Eye (tissue), 1 donor: ENCODE measurements at places on chromosomes 1 and 21.

- peak; percentile 86 for DNase-seq
Observed at GRCh38 chr1:204151552-204152309, at the start of gene ETNK2. Gene ETNK2 (minus strand): TSS chr1:204152044. CDS start chr1:204151852, 192 bp downstream.

GRCh38 chr1:154626456-154627256 lies 18.7 kb upstream of the ADAR start:
- DNase-seq, result no peak

DNA sequence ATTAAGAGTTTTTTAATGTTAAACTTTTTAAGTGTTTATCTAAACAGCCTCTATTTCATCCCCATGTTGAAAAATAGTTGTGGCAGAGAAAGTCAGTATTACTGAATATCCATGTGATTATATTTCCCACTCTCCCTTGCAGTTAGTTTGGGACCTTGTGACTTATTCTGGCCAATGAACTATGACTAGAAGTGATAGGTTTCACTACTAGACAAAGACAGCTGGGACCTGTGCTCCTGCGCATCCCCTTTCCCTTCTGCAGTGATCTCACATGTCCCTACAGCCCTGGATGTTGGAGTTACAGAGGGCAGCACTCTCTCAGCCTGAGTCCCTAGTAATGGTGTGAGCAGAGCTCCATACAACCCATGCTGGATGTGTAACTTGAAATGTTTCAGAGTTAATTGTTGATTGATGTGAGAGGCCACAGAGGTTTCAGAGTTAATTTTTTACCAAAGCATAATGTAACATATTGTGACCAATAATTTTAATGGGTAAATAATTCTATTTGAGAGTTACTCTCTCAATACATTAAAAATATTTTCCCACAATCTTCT lies 18.7 kb upstream of the SAMD13 start:
- no peak for DNase-seq

DNA sequence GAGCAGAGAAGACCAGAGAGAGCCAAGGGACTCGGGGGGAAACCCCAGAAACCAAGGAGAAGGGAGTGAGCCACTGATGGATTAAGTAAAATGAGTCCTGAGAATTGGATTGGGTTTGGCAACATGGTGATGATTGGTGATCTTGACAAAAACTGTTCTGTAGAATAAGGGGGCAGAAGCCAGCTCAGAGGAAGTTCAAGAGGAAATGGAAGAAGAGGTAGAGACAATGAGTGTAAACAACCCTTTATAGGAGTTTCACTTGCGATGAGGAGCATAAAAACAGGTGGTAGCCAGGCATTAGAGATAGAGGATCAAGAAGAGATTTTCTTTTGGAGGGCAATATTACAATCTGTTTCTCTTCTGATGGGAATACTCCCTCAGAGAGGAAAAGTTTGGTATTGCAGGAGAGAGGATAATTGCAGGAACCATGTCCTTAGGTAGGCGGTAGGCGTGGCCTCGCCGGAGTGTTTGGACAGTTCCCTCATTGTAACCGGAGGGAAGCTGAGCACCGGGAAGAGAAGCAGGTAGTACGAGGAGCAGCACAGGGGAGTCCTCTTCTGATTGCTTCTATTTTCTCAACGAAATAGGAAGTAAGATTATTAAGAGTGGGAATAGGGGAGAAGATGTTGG lies 68.4 kb upstream of the TENT5C start:
- DNase-seq, result no peak

- DNase-seq, result no peak
Observed at GRCh38 chr1:39488012-39488545, 3.4 kb upstream of the BMP8A start.

DNA sequence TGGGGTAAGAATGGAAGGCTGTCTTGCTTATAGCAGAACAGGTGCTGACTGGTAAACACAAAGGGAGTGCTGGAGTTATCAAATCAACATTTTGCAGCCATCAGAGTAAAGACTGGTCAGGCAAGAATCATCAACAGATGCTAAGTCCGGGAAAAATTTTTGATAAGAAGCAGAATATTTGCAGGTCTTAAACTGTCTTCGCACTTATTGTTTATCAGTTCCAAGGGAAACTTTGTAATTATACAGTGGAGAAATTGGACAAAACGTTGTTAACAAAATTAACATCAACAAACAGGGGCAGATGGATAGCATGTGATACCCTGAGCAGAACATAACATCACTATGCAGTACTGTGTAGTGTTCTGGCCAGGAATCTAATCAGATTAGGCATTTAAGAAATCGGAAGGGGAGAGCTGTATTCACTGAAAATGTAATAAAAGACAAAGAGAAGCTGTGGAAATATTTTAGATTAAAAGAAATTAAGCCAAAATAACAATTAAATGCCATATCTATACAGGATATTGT lies 127.1 kb downstream of the DAB1 start:
- DNase-seq, result no peak

- no peak for DNase-seq
Observed at GRCh38 chr1:235408503-235408960, 41.3 kb downstream of the TBCE start.

GRCh38 chr1:153763365-153764225 lies 11.6 kb upstream of the SLC27A3 start:
- DNase-seq, result no peak

DNA sequence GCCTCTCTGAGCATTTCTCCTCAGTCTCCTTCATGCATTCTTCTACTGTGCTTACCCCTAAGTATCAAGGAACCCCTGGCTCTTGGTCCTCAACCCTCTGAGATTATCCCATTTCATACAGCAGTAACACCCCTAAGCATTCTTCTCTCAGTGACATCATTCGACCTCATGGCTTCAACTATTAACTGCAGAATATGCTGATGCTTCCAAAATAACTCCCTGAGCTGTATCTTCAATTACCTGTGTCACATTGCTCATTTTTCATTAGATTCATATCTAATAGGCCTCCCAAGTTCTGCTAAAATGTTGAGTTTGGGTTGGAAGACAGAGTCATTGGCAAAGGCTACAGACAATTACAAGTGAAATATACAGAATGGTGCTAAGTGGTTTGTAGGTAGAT lies 7.5 kb downstream of the CAPN8 start:
- no peak for DNase-seq

GRCh38 chr1:213921712-213922111 lies 66.1 kb upstream of the PROX1 start:
- no peak for DNase-seq

GRCh38 chr21:44958471-44959191 lies 18.8 kb downstream of the SLX9 start:
- DNase-seq, result peak; percentile 91

DNA sequence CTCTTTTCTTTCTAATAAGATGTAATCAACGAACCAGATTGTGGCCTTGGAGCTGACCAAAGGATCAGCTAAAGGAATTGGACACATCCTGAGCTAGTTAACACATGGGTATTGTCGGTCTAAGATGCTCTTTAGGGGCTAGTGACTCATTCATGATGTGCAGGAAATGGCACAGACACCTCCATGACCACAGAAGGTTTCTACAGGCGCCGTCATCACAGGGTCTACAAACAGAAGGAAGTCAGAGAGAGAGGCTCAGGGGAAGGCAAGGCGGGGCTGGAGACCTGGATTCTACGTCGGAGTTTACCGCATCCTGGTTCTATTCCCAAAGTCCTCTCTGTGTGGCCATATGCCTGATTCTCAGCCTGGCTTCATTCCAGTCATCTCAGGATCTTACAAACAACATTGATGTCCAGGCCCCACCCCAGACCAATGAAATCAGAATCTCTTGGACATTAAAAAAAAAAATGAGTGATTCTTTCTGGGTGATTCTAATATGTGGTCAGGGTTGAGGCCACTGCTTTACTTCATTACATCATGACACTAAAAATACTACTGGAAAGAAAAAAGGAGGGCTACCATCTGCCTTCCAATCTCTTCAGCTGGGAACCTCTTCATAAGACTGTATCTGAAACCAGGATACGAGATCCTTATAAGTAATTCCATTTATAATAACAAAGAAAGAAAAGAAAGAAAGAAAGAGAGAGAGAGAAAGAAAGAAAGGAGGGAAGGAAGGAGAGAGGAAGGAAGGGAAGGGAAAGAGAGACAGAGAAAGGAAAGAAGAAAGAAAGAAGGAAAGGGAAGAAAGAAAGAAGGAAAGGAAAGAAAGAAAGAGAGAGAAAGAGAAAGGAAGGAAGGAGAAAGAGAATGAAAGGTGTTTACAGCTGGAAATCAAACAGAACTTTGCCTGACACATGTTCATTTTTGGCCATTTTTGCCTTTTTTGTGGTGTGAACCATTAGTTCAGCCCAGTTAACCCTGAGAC lies 11.6 kb upstream of the KCNJ15 start:
- DNase-seq, result no peak

DNA sequence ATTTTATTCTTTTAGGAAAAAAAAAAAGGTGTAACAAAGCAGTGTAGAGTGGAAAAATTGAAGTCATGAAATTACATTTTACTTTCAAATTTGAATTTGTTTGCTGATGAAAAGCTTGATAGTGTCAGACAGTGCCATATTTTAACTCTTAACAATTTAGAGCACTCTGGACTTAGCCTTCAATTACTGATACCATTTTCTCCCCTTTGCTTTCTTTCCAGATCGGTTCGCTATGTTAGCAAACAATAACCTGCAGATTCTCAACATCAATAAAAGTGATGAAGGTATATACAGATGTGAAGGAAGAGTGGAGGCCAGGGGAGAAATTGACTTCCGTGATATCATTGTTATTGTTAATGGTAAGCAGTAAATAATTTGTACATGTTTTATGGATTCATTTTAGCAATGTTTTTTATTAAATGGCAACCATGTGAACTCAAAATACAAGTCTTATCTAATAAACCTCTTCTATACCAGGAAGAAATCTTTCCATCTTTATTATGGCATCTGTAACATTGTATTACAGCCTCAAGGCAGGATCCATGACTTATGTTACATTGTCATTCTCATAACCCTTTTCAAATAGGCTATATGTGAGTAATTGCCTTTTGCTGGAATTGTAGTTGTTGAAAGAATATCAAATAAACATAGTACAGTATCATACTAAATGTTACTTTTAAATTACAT lies 293.8 kb downstream of the NCAM2 start:
- no peak for DNase-seq

- DNase-seq, result no peak
Observed at GRCh38 chr1:118186026-118186425, 998 bp upstream of the SPAG17 start.

DNA sequence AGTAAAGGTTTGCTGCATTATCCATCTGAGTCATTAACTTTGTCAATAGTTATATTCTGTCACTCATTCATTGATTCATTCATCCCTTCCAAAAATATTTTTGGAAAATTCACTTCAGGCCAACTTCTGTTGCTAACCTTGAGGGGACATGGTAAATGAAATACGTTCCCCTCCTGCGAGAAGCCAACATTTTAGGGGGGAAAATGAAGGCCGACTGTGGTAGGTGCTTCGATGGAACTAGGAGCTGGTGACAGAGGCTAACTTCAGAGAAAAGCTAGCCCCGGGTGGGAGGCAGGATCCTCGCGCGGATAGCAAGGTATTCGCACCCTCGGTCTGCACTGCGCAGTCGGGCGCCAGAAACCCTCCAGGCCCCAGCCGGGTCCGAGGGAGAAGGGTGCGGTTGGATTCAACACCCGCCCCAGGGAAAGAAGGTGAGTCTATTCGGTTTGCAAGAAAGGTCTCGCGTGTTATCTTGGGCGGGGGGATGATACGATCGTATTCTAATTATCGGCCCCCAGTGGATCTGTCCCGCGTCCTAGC lies 646 bp upstream of the RRP15 start:
- no peak for DNase-seq

DNA sequence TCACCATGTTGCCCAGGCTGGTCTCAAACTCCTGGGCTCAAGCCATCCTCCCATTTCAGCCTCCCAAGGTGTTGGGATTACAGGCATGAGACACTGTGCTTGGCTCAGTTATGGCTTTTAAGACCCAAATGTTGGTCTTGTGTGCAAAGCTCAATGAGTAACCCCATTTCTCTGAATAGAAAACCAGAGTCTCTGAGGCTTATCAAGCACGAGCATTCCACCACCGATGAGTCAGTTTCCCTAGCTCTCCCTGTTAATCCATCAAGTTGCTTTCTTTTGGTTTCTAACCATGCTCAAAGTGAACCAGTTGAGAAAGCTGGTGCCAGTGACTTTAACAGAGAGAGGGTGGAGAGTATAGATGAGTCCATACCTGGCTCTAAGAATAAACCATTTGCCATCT lies 350.9 kb upstream of the ADGRL2 start:
- DNase-seq, result no peak

GRCh38 chr21:15164678-15165303 lies 100.0 kb upstream of the NRIP1 start:
- DNase-seq, result no peak

DNA sequence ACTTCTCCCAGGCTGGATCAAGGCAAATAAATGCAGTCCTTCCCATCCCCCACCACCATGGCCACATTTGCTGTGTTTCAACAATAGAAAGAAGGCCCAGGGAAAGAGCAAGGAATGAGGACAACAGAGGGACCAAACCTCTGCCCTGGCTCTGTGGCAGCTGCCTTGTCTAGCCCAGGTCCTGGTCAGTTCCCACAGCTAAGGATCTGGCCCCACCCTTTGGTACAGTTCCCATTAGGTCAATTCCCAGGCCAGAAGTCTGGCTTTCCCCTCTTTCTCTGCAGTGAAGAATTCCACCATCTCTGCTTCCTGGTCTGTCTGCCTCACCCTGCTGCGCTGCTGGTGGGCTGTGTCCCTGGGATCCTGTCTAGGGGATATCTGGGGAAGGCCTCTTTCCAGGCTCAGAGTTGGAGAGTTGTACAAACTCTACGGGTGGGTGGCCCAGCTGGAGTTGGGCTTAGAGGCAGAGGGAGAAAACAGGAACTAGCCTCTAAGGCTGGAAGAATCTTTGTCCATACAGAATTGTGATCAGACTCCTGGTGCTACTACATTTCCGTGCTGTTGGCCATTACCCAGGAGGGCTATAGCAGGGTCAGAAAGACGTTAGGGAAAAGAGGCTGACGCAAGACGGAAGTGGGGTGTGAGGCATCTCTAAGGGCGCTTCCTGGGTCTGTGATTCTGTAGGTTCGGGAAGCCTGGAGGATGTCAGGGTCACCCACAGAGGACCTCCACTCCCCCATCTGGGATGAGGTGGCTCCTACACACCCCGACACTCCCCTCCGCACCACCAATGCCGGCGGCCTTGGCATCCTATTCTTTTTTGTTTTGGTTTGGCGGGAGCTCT lies 953 bp upstream of the NDUFS2 start:
- peak; percentile 35 for DNase-seq

- DNase-seq, result no peak
Observed at GRCh38 chr1:178659789-178660208, 65.2 kb upstream of the RALGPS2 start.

DNA sequence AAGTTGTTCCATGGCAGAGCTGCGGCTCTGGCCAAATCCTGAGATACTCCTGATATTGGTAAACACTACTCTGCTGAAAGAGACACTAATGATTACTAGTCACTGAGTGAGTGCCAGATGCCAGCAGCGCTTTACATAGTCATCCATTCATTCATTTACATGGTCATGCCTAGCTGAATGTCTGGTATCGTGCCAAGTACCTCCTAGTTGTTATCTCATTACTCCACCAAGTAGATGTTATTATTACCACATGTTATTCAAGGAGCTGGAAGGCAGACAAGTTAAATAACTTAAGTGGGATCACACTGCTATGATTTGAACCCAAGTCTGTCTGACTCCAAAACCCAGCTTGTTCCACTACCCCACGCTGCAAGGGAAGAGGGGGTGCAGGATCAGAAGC lies 4.7 kb downstream of the OLFML2B start:
- DNase-seq, result peak; percentile 38
